ENCODE measurements at places on chromosomes 6 and 20.

DNA sequence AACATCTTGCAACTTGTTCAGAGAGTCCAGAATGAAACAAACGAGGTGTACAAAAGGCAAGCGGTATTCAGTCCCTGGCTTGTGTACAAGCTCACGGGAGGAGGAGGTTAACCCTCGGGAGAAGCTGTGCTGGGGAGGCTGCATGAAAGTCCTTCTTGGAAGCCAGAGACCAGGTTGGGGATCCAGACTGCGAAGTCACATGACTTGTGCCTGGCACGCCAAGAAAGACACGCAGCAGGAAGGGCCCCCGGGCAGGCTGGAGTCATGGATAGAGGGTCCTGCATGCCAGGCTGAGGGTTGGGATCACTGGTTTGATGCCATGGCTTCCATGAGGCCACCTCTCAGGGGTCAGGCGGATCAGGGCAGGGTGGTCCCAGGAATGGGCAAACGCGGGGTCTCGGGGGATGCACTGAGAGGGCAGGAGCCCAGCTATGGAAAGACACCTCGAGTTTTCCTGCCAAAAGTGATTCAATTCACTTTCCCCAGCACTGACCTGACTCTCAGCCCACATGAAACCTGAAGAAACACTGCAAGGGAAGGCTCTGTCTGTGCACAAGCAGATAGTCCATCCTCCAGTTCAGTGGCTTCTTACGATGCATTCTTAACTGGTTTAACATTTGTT lies 79.4 kb downstream of the DLL1 start:
- no peak for DNase-seq

GRCh38 chr6:31948306-31948705 lies 2.4 kb downstream of the CFB start:
- DNase-seq, result no peak

DNA sequence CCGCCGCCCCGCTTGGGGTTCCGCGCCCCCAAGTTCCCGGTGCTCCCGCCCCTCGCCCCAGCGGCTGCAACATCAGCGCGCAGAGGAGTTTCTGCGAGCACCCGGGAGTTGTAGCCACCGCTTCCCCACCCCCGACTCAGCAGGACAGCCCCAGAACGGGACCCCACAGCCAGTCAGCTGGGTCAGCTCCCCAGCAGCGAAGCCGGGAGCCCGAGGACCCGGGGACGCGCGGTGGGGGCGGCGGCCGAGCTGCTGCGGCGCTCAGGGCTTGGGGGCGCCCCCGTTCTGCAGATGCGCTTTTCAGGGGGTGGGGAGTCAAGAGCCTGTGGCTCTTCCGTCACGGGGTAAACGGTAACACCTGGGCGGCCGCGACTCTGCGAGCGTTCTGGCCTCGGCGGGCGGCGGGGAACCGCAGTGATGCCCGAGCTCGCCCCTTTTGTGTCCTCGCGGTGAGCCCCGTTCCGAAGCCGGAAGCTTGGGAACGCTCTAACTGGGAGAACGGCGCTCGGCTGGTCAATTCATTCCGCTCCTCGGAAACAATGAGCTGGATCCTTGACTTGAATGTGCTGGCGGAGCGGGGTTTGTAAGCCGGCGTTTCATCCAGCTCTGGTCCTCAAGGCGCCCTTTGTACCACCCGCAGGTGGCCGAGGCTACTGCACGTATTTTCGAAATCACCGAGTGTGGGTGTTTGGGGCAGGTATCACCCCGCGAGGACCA lies 774 bp downstream of the PLEKHG1 start:
- peak; percentile 62 for DNase-seq

DNA sequence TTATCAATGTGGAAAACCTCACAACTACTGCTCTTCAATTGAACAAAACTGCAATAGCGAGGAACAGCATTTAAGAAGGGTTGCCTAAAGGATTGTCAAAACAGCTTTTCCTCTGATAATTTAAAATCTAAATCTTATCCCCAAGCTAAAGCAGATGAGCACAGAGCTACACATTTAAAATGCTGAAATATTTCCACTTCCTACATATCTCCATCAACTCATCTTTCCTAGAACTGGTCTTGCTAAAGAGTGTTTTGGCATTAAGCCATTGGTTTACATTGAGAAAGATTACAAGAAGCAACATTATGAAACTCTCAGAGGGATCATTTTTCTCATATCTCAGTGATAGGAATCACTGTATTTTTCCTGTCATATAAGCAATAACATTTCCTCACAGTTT lies 3.6 kb downstream of the OR10C1 start:
- peak; percentile 1 for DNase-seq

DNA sequence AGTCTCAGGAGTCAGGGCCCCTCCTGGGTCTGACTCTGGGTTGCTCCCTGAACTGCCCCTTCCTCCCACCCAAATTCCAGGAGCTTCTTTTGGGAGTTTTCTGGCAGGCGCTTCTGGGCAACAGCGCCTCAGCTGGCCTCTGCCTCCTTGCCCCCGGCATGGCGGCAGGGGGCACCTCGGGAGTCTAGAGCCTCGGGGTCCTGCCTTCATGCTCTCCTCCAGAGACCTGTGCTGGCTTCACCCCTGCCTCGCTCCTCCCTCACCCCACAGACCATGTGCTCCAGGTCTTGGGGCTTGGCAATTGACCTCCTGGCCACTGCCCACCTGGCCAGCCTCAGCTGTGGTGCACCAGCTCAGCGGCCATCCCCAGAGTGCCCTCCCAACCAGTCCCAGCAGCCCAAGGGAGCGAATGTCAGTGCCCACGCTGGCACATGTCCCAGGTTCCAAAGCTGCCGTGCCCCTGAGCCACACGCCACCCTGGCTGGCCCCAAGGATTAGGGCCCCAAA lies 43.4 kb downstream of the SRC start:
- DNase-seq, result no peak

- peak; percentile 83 for DNase-seq
Observed at GRCh38 chr6:27295301-27296079, 16.6 kb downstream of the POM121L2 start.

- peak; percentile 61 for DNase-seq
Observed at GRCh38 chr20:22946596-22946995, 88.5 kb upstream of the SSTR4 start.

- no peak for DNase-seq
Observed at GRCh38 chr6:20791074-20791473, 256.8 kb downstream of the CDKAL1 start.

DNA sequence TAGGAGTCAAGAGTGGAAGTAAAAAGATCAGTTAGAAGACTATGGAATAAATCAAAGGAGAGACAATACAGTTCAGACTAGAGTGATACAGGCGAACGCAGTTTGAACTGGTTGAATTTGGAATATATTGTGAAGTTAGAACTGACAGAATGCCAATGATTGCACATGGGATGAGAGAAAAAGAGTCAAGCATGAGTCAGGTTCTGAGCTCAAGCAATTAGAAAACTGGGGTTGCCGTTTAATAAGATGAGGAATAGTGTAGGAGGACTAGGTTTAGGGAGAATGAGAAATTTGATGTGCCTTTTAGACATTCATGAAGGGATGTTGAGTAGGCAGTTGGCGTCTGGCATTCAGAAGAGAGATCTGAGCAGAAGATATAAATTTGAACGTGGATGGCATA lies 8.0 kb downstream of the RNF217 start:
- DNase-seq, result no peak

DNA sequence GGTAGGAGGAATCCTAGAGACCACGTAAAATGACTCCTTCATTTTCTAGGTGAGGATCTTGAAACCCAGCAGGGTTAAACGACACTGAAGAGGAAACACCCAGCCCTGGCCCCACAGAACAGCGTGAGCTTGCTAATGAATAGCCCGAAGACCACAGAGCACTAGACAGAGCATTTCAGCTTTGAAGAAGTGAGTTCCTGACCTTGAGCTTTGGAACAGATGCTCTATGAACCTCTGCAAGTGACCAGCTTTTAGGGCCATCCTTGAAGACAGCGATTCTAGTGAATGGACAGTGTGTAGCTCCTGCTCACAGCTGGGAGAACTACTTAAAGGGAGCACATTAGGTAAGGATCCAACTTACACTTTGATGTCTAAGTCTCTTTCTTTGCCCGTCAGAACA lies 74.0 kb upstream of the FRMD1 start:
- no peak for DNase-seq

- peak; percentile 46 for DNase-seq
Observed at GRCh38 chr6:30684386-30685156, 1.9 kb downstream of the PPP1R18 start.

- DNase-seq, result no peak
Observed at GRCh38 chr6:106511288-106512047, 117.8 kb downstream of the RTN4IP1 start.

DNA sequence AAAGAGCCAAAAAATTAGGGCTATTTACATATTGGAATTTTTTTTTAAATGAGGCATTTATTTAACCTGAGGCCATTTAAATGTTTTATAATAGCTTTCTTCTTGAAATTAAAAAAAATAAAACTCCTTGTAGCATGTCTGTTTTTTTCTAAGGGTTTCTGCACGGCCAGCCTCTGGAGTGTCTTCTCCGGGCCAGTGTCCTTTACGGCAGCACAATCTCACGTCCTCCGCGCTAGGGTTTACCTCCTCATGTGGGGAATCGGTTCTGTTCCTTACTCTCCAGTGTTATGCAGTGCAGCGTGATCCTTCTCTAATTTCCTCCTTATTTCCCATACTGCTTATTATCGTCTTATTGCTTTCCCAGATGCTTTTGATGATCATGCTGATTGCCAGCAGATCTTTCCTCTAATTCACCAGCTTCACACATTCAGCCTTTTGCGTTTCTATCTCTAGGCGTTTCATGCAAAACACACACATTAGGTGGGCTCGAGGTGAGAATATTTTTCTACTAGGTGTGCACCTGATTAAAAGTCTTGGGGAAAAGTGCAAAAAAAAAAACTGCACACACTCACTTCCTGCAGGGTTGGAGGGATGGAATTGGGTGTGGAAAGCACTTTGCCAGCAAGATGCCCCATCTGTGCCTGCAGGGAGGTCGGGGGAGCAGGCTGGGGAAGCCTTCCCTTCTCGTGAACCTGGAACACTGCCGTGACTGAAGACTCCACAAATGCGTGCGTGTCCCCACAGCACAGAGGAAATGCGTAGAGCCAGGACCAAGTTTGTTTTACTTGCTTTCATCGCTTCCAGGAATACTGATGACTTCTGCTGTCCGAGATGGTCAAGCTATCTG lies 56.1 kb downstream of the PSMG4 start:
- DNase-seq, result no peak

GRCh38 chr20:41167118-41167470 lies 29.8 kb downstream of the PLCG1 start:
- no peak for DNase-seq

DNA sequence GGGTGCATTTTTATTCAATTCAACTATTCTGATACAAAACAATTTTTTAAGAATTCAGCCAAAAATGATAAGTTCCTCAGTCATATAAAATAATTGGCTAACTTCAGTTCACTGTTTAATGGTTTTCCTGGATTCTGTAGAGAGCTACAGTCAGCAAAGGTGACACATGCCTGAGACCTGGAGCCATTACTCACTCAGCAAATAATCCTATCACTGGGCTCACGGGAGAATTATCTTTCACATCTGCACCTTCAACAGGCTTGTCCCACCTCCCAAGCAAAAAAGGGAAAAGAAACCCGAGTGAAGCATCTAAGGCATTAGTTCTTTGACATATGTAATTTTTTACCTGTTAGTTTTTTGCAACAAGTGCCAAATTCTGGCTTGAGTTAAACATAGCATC lies 34.9 kb upstream of the FOXA2 start:
- DNase-seq, result no peak

DNA sequence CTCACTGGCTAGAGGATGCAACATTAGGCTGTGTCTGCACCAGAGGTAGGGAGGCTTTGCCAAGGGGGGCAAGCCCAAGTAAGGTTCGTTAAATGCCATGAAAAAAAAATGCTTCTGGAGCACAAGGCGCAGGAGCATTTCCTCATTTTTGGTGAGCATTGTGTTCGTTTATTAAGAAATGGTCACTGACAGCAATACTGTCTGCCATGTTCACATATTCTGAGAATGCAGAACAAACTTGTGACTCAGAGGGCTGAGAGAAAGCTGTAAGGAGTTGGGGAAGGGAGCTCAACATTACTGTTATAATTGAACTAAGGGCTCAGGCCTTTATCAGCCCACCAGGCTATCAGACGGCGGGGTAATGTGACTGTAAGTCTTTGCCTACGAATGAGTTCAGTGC lies 465.4 kb upstream of the BTBD3 start:
- DNase-seq, result peak; percentile 61

DNA sequence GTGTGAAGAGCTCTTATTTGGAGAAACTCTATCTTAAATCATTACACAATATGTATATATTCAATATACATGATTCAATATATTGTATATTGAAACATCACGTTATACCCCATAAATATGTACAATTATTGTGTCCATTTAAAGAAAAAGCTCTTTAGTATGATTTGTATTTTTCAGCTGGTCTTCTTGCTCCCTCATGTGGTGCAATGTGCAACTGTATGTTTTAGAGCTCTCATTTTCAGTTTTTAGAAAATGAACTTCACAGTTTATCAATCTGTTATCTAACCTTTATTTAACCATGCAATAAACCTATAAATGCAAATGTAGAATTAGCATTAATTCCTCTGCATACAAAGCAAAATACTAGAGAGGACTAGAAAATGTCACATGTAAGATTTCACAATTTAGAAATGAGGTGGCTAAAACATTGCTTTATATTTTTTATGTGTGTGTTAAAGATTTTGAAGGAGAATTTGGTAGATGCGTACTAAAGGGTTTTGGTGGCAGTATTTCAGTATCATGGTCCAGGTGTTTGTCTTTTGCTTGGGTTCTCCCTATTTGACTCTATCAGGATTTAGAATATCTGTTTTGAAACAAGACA lies 167.1 kb downstream of the PHF3 start:
- peak; percentile 67 for DNase-seq

- DNase-seq, result peak; percentile 83
Observed at GRCh38 chr6:159151266-159151855, 17.8 kb upstream of the FNDC1 start.

DNA sequence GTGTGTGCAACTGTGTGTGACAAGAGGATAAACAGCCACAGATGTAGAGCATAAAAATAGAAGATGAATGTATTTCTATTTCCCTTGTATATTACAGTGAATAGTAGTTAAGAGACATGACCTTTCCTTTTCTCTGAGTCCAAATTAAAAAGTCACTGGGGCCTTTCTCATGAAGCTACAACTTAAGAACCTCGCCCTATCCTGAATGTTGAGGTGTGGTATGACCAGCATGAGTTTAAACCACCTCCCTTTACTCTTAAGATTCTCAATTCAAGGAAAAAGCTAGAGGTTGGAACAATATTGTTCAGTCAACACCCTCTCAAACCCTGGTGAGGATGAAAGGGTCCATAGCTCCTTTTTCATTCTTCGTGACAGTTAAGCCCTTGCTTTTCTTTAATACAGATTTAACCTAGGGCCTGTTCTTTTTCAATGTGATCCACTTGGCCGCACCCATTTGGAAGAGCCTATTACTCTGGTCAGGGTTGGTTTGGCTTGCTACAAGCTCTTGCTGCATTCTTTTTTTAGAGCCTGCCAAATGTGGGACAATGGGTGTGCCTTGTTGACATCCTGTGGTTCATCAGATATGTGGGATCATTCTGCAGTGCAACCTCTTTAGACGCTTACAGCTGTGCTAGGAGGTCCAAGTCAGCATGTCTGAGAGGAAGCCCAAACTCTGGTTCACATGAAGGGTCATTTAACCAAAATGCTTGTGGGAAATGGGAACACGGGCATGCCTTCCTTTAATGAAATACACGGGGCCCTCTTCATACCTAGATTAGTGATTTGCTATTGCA lies 290.0 kb downstream of the HAO1 start:
- DNase-seq, result peak; percentile 84
